ENCODE measurements at places on chromosomes 2 and 18.

DNA sequence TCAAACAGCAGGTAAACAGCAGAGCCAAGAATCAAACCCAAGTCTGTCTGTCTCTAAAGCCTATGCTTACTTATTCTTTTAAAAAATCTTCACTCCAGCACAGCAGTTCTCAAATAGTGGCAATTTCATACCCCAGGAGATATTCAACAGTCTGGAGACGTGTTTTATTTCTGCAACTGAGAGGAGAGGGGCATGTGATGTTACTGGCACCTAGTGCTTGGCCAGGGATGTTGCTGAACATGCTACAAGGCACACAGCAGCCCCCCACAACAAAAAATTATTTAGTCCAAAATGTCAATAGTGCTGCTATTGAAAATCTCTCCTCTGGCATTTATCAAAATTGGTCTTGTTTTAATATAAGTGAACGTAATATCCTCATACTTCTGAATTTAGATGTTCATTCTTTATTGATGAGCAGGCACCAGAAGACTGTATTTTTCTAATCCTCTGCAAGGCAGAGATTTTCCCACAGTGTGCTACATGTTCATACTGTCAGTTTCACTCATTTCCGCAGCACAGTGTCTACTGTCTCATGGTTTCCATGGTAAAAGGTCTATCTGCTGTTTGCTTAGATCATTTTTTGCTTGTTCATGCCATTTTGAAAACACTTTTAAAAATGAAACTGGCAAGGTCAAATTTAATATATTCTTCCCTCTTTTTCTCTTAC is 90.5 kb downstream of the LRATD1 start:
- DNase-seq = no peak

- DNase-seq = no peak
Measured at GRCh38 chr2:159773426-159773825, 24.6 kb downstream of the CD302 start.

DNA sequence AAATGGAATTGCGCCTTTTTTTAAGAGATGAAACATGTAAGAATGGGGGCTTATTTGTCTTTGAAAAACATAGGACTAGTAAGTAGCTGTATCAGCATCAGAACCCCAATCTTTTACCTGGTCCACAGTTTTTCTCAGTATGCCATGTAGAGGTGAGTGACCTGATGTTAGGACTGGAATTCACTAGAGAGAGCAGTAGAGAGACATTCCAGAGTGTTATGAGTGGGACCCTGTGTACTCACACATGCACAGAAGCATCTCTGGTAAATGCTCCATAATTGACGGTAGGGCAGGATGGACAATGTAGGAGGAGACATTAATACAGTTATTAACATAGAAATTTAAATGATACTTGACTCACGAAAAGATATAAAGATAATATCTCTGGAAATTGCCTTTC is 1.4 kb upstream of the GALNT13 start:
- no peak for DNase-seq

DNA sequence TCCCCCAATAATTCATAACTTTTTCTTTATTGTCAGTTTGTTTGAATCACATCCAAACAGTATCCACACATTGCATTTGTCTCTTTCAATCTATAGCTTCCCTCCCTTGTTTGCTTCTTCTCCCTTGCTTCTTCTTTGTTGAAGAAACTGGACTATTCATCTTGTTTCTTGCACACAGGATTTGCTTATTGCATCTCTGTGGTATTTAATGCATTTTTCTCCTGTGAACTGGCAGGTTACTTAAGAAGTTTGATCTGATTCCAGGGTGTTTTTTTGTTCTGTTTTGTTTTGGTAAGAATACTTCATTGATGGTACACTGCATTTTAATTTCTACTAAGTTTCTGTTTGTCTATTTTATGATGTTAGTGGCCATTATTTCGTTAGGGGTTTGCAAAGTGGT is 166.8 kb downstream of the CAMKMT start:
- no peak for DNase-seq

DNA sequence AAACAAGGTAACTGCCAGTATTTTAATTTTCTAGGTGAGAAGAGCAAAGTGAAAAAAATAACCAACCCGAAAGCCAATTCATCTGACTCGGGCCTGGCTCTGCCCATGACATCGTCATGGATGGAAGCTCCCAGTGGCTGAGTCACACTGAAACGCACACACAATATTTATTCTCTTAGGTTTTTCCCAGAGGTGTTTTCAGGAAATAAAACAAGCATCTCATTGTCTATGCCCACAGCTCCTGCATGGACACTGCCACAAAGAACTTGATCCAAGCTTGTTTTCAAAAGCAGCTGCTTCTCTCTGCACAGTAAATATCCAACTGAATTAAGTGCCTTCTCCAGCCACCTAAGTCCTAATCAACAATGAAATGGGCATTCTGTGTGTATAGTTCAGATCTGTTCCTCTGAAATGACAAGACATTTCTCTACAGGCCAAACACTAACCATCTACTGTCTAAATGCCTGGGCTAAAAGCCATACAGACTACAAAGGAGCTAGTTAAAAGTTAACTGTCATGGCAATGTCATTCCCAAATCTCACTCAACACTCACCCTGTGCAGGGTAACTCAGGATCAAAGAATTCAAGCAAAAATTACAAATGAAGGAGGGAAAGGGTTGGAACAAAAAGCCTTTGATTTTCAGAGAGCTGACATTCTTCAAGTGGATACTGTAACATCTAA is 62.9 kb downstream of the RPL31 start:
- no peak for DNase-seq

DNA sequence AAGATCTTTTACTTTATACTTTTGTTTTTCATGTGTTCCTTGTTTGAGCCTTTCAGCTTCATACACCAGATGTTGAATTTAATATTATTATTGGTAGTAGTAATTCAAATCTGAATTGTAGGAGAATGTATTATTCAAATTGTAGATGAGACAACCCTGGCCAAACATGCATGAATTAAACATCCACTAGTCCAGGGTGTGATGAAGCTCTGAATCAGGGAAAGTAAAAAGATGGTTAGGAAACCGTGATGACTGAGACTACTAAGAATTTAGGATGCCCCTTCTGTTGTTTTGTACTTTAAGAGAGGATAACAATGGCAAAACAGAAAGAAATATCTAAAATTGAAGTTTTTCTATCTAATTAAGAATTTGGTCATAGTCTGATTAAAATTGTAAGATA is 227.8 kb upstream of the CDH2 start:
- DNase-seq = no peak

- DNase-seq = no peak
Measured at GRCh38 chr18:29063346-29063745, 886.4 kb upstream of the CDH2 start.

Measured in NB4 (cell line).